Fibroblast of lung (primary cell): ENCODE measurements at places on chromosomes 2 and 18. TPM values are rescaled to one million over a fixed set of nuclear protein-coding genes. Genes with fewer than 3 reads are reported as not detected.

RAB27B gene
- 0.77 and 0.99 TPM in 2 replicates for total RNA-seq

HRH4 gene
- total RNA-seq, result under 0.01 TPM in 2 replicates

APLF gene
- 9.4 and 10.8 TPM in 2 replicates for total RNA-seq

MLPH gene
- total RNA-seq, result 8.2 and 10.7 TPM in 2 replicates

CCDC141 gene
- total RNA-seq, result under 0.01 and 0.17 TPM in 2 replicates
